ENCODE measurements at places on chromosomes 12 and 14. TPM values are rescaled to one million over a fixed set of nuclear protein-coding genes. Genes with fewer than 3 reads are reported as not detected.
A peak's percentile ranks its signal among the peaks of the same experiment; 100 is the strongest.

Gene MGAT4C
- 0.03 TPM for total RNA-seq

GRCh38 chr12:44428825-44429224 is 447.3 kb downstream of the NELL2 start:
- no peaks in the 10 kb centered on the region for H3K27me3 ChIP-seq
- no peak overlapping the region for H3K27ac ChIP-seq
- DNase-seq = no peak
- H3K36me3 ChIP-seq = no peaks in the 10 kb centered on the region
- H3K4me3 ChIP-seq = no peak overlapping the region
- no peaks in the 10 kb centered on the region for H3K4me1 ChIP-seq

Gene GLT1D1
- total RNA-seq = 0.10 TPM

- H3K36me3 ChIP-seq = no peaks in the 10 kb centered on the region
- no peak for DNase-seq
- no peaks in the 10 kb centered on the region for H3K27me3 ChIP-seq
- no peak overlapping the region for H3K27ac ChIP-seq
Observed at GRCh38 chr12:10243818-10244520, 31.3 kb downstream of the GABARAPL1 start.

Gene MMP14
- total RNA-seq = 98.7 TPM

Gene CLEC7A
- not detected for total RNA-seq

GRCh38 chr14:69537900-69538299 is 36.8 kb downstream of the CCDC177 start:
- H3K27ac ChIP-seq = no peak overlapping the region
- H3K27me3 ChIP-seq = no peaks in the 10 kb centered on the region
- no peak overlapping the region for H3K4me3 ChIP-seq
- no peak for DNase-seq
- H3K4me1 ChIP-seq = no peaks in the 10 kb centered on the region

DNA sequence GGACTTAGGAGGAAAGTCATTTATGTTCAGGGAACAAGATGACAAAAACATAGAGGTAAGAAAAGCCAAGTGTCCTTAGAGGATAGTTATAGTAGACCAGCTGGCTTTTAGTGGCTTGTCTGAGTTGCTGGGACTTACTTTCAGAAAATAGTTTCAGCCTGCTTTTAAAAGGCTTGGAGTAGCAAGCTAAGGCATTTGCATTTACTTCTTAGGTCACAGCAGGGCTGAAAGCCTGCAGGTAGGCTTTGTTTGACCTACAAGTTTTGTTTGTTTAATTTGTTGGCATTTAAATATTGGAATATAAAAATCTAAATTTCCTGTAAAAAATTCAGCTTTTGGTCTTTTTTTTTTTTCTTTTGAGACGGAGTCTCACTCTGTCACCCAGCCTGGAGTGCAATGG is 5.1 kb downstream of the ACSS3 start:
- H3K27me3 ChIP-seq = no peaks in the 10 kb centered on the region
- H3K4me1 ChIP-seq = peaks cover 3% of the 10 kb centered on the region
- no peak for DNase-seq
- H3K27ac ChIP-seq = no peak overlapping the region

DNA sequence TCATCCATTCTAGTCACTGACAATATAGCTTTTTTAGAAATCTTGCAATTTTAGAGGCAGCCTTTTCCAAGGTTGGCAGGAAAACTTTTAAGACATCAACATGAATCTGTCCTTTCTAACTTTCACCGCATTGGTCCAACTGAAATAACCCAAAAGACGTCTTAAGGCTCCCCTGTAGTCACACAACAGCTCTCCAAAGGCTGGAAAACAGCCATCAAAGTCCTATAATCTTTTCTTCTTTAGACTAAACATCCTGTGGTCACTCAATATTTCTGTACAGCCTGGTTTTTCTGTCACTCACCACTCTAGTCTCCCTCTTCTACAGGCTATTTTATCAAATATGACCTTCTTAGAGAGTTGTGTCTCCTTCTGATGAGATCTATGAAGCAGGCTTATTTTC is 4.5 kb upstream of the PTPRB start:
- H3K4me1 ChIP-seq = peaks cover 17% of the 10 kb centered on the region
- no peak overlapping the region for H3K27ac ChIP-seq
- no peak for DNase-seq
- H3K4me3 ChIP-seq = no peak overlapping the region

Gene LMO3
- total RNA-seq = 7.4 TPM

DNA sequence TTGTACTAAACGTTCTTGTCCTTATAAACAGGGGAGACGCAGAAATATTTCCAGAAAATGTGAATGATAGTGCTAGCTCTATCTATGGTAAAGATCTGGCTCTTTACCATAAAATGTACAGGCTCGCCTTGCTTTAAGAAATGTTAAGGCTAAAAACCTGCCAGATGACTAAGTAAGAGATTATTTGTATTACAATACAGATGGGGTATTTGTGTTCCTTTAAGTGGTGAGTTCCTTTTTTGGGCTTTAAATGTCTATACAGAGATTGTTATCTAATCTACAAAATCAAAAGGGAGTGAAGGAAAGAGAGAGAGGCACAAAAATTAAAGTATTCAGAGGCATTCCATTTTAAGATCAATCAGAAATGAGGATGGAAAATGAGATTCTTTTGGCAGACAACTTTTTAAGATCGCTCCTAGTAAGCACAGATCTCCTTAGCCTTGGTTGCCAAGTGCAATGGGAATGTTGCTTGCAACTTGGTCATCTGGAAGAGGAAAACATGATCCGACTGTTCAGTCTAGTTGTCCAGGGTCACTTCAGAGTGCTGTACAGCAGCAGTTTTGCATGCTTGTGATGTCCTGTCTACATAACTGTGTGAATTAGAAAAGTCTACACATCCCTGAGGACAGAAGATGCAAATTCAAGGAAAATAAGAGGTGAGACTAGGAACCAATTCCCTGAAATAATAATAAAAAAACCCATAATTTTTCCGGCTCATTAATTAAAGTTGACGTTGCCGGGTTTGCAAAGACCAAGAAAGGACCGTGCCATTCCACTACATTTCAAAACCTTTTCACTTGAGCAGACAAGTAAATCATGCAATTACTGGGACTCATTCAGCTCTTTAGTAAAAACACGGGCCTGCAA is 380.8 kb downstream of the EGLN3 start:
- H3K27me3 ChIP-seq = no peaks in the 10 kb centered on the region
- no peak overlapping the region for H3K4me3 ChIP-seq
- no peak overlapping the region for H3K27ac ChIP-seq
- H3K4me1 ChIP-seq = no peaks in the 10 kb centered on the region
- H3K36me3 ChIP-seq = no peaks in the 10 kb centered on the region

- no peaks in the 10 kb centered on the region for H3K27me3 ChIP-seq
- no peak overlapping the region for H3K27ac ChIP-seq
- H3K4me1 ChIP-seq = no peaks in the 10 kb centered on the region
- no peaks in the 10 kb centered on the region for H3K36me3 ChIP-seq
Observed at GRCh38 chr14:26963711-26964110, 365.9 kb upstream of the NOVA1 start.

GRCh38 chr12:24840046-24840800 is 108.7 kb downstream of the BCAT1 start:
- peaks cover 83% of the 10 kb centered on the region for H3K36me3 ChIP-seq
- DNase-seq = no peak
- no peaks in the 10 kb centered on the region for H3K27me3 ChIP-seq
- peaks cover 4% of the 10 kb centered on the region for H3K4me1 ChIP-seq
- H3K4me3 ChIP-seq = no peak overlapping the region
- no peak overlapping the region for H3K27ac ChIP-seq

GRCh38 chr14:22532345-22533056 is 56.5 kb downstream of the DAD1 start:
- peak overlapping the region; percentile 48 for H3K27ac ChIP-seq
- H3K36me3 ChIP-seq = peaks cover 27% of the 10 kb centered on the region
- H3K4me1 ChIP-seq = peaks cover 37% of the 10 kb centered on the region
- DNase-seq = peak; percentile 62
- no peak overlapping the region for H3K4me3 ChIP-seq
- no peaks in the 10 kb centered on the region for H3K27me3 ChIP-seq

- no peak overlapping the region for H3K27ac ChIP-seq
- no peak for DNase-seq
- H3K4me3 ChIP-seq = no peak overlapping the region
- no peaks in the 10 kb centered on the region for H3K27me3 ChIP-seq
Observed at GRCh38 chr14:100605230-100605629, 18.0 kb upstream of the BEGAIN start.

GRCh38 chr12:7142056-7142644 is 12.0 kb downstream of the CLSTN3 start:
- peak overlapping the region; percentile 55 for H3K27ac ChIP-seq
- no peak overlapping the region for H3K4me3 ChIP-seq
- peaks cover 10% of the 10 kb centered on the region for H3K4me1 ChIP-seq
- H3K27me3 ChIP-seq = no peaks in the 10 kb centered on the region
- H3K36me3 ChIP-seq = no peaks in the 10 kb centered on the region

Gene SRGAP1
- total RNA-seq = 6.2 TPM

Gene ADCK1
- 1.5 TPM for total RNA-seq

Gene KRT1
- not detected for total RNA-seq

Gene RFX4
- total RNA-seq = 0.40 TPM

DNA sequence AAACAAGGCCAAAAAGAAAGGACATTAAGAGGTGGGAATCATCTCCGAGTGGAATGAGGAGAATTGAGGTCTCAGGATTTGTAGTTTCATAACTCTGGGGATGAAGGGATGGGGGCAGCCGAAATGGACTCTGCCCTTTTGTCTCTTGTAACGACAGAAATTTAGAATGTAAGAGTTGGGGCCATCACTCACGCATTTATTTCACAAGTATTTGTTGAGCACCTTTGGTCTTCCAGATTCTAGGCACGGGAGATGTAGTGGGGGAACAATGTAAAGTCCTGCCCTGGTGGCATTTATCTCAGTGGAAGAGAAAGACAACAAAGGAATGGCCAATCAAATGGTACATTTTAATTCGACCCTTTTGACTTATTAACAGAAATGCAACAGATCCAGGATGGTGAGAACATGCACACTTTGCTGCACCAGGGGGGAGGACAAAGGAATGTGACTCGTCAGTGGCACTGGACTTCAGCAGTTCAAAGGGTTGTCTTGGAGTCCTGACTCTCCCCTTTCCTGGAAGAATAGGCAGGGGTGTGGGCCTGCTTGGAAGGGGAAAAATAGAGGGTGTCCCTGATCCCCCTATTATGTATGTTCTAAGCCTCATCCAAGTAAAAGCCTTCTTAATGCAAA is 102.0 kb downstream of the TMEM30B start:
- H3K4me1 ChIP-seq = peaks cover 47% of the 10 kb centered on the region

- no peak overlapping the region for H3K27ac ChIP-seq
- no peak overlapping the region for H3K4me3 ChIP-seq
- no peaks in the 10 kb centered on the region for H3K27me3 ChIP-seq
- H3K36me3 ChIP-seq = no peaks in the 10 kb centered on the region
- H3K4me1 ChIP-seq = peaks cover 10% of the 10 kb centered on the region
Observed at GRCh38 chr14:59126714-59127436, 61.6 kb upstream of the DAAM1 start.

DNA sequence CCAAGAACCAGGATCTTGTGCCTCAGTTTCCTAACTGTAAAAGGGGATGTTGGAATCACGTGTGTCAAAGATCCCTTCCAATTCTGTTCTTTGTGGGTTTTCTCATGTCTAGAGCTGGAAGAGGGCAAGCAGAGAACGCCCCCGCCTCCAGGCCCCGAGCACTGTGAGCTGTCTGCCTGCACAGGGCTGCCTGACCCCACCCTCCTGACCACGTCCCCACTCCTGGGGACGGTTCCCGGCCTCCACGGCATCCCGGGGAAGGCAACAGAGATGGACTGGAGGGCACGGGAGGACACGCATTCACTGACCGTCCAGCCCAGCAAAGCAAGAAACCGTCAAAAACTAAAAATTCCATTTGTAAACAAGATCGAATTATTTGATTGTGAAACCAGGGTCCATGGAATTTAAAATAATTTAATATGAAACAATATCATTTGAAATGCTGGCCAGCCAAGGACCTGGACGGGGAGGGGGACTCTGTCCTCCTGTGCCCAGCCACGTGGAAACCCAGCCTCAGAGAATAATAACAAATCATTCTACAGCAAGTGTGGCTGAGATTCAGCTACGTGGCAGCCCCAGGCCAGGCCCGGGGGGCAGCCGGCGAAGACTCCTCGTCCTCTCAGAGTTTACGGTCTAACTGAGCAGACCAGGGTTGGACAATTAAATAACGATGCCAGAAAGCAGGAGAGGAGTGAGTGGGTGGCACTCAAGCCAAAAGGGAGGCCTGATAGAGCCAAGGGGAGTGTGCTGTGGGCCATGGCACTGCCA is 87.3 kb upstream of the DIO3 start:
- no peak for DNase-seq
- no peak overlapping the region for H3K4me3 ChIP-seq
- H3K27me3 ChIP-seq = peaks cover 9% of the 10 kb centered on the region
- no peaks in the 10 kb centered on the region for H3K36me3 ChIP-seq
- no peak overlapping the region for H3K27ac ChIP-seq
- no peaks in the 10 kb centered on the region for H3K4me1 ChIP-seq

Gene SMCO3
- not detected for total RNA-seq

GRCh38 chr12:123591702-123592481 is 7.5 kb downstream of the TMED2 start:
- H3K4me1 ChIP-seq = no peaks in the 10 kb centered on the region
- no peaks in the 10 kb centered on the region for H3K27me3 ChIP-seq
- no peak overlapping the region for H3K27ac ChIP-seq
- DNase-seq = no peak
- H3K4me3 ChIP-seq = no peak overlapping the region

Gene ATL1
- 0.66 TPM for total RNA-seq

DNA sequence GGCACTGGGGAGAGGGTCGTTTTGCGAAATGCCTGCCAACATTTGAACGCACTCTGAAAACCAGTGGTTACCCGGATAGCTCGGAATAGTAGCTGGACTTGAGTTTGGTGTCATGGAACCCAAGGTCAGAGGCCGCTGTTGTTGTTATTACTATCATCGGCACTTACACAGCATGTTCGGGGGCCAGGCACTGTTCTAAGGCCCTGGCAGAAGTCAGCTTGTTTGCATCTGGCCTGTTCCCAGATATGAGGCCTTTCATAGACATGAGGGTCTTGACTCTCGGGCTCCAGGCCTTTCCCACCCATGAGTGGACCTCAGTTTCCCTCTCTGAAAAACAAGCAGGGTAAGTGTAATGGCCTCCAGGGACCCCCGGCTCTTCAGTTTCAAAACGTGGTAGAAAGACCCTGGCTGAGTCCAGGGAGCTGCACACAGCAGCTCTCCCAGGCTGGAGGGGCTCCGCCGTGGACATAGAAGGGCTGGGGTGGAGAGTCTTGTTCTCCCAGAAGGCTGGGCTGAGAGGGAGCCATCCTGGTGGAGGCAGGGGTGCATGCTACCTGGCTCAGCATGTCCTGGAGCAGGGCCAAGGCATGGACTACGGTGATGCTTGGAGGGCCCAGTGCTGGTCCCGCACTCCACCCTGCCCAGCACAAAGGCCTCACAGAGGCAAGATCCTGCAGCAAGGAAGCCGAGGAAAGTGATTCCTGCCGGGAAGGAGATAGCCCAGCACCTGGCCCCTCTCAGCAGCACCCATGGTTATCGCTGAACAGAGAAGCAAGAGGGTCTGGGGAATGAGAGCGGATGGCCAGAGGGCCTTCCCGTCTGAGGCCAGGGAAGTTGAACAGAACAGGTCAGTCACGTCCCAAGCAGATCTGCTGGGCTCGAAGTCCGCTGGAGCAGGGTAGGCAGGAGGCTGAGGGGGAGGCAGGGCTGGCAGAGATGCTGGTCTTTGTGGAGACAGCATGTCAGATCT is 63.5 kb upstream of the C14orf180 start:
- H3K4me1 ChIP-seq = no peaks in the 10 kb centered on the region
- no peak overlapping the region for H3K4me3 ChIP-seq

Measured in SJCRH30 (cell line).